ENCODE measurements at places on chromosomes 2 and 18. TPM values are rescaled to one million over a fixed set of nuclear protein-coding genes. Genes with fewer than 3 reads are reported as not detected.
A peak's percentile ranks its signal among the peaks of the same experiment; 100 is the strongest.

GRCh38 chr2:113305146-113305545, 26.4 kb upstream of the PAX8 start:
- no peak for DNase-seq
- no peak overlapping the region for H3K27ac ChIP-seq
- peaks cover 54% of the 10 kb centered on the region for H3K27me3 ChIP-seq

GRCh38 chr2:5766056-5766455, 73.9 kb downstream of the SOX11 start:
- H3K4me1 ChIP-seq: peaks cover 34% of the 10 kb centered on the region
- no peak for DNase-seq
- H3K27me3 ChIP-seq: peaks cover 7% of the 10 kb centered on the region

DNA sequence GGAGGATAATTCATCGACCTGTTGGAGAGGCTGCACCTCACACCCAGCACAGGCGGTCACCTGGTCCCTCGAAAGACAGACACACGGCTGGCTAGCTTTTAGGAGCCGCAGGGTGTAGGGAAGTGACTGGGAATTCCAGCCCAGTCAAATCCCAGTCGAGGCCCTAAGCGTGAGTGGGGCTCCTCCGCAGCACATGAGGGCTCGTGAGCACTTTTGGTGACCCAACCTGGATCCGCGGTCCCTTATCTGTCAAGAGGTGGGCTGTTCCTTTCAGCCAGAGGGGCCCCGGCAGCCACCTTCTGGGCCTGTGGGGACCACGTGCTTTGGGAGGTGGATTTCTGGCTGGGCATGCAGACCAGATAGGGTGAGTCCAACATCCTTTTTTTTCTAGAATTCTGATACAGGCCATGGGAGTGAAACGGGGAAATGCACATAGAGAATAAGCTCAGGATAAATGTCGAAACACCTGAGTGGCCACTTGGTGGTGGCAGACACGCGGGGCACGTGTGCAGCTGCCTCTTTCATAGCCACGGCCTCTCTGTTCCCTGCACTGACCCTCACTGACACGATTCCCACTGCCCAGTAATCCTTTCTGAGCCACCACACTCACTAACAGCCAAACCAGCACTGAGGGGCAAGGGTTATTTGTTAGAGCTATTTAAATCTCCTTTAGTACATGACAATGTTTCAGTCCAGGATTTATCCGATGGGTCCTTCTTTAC, 148.4 kb upstream of the PXDN start:
- no peak overlapping the region for H3K4me3 ChIP-seq
- H3K27ac ChIP-seq: no peak overlapping the region
- H3K27me3 ChIP-seq: peaks cover 13% of the 10 kb centered on the region
- no peaks in the 10 kb centered on the region for H3K36me3 ChIP-seq
- H3K4me1 ChIP-seq: no peaks in the 10 kb centered on the region
- DNase-seq: peak; percentile 21

- H3K4me3 ChIP-seq: no peak overlapping the region
- no peaks in the 10 kb centered on the region for H3K36me3 ChIP-seq
- no peaks in the 10 kb centered on the region for H3K27me3 ChIP-seq
- no peak overlapping the region for H3K27ac ChIP-seq
- DNase-seq: no peak
Observed at GRCh38 chr2:146850746-146851145, 994.1 kb upstream of the ACVR2A start.

DNA sequence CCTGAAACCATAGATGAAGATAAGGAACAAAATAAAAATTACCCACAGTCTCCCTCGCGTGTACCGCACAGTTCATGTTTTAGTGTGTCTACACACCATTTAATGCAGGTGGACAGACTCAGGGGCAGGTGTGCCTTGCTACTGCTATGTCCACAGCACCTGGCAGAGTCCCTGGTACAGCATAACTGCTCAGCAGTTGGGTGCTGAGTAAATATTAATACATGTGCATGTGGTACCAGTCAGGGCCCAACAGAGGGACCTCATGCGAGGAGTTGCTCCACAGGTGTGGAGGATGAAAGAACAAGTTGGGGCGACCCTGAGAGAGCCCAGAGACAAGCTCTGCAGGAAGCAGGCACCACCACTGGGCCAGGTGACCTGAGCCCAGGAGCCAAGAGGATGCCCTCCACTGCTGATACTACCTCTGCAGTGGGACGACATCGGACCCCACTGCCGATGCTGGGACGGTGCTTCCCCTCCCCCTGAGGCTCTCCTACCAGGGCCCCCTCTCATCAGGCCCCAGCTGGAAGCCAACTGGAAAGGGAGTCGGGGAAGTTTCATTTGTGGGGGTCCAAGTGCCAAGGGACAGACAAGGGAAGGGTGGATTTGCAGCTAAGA, 100.8 kb downstream of the NEDD4L start:
- H3K4me3 ChIP-seq: no peak overlapping the region
- H3K4me1 ChIP-seq: no peaks in the 10 kb centered on the region
- no peaks in the 10 kb centered on the region for H3K27me3 ChIP-seq
- no peak overlapping the region for H3K27ac ChIP-seq

- no peak overlapping the region for H3K27ac ChIP-seq
- no peaks in the 10 kb centered on the region for H3K27me3 ChIP-seq
- no peak for DNase-seq
- no peak overlapping the region for H3K4me3 ChIP-seq
Observed at GRCh38 chr18:13527256-13527655, 199.1 kb downstream of the FAM210A start.

- no peaks in the 10 kb centered on the region for H3K4me1 ChIP-seq
- H3K36me3 ChIP-seq: no peaks in the 10 kb centered on the region
- DNase-seq: no peak
- no peak overlapping the region for H3K4me3 ChIP-seq
Observed at GRCh38 chr2:2809771-2810170, 478.7 kb upstream of the MYT1L start.

GRCh38 chr2:54669677-54670484, 53.6 kb upstream of the EML6 start:
- peaks cover 39% of the 10 kb centered on the region for H3K36me3 ChIP-seq
- peaks cover 68% of the 10 kb centered on the region for H3K4me1 ChIP-seq
- no peaks in the 10 kb centered on the region for H3K27me3 ChIP-seq
- no peak overlapping the region for H3K4me3 ChIP-seq
- DNase-seq: no peak

GRCh38 chr2:24402242-24403097, 42.1 kb upstream of the ITSN2 start:
- H3K4me1 ChIP-seq: peaks cover 24% of the 10 kb centered on the region
- no peak for DNase-seq
- H3K4me3 ChIP-seq: no peak overlapping the region
- H3K27ac ChIP-seq: no peak overlapping the region
- peaks cover 1% of the 10 kb centered on the region for H3K27me3 ChIP-seq

The ASAP2 gene
- 29.7 TPM for total RNA-seq

The DLGAP1 gene
- total RNA-seq: 5.1 TPM

All from mesothelial cell of epicardium (in vitro differentiated cells).